Uterus (tissue), 4 donors: ENCODE measurements at places on chromosomes 12 and 14. TPM values are rescaled to one million over a fixed set of nuclear protein-coding genes. Genes with fewer than 3 reads are reported as not detected.

The SERPINA12 gene
- total RNA-seq: not detected

The EIF5 gene
- total RNA-seq: 149 TPM

The SELPLG gene
- total RNA-seq: 1.5 TPM

The CLEC2B gene
- 25.0 TPM for total RNA-seq

The HPD gene
- total RNA-seq: not detected

DNA sequence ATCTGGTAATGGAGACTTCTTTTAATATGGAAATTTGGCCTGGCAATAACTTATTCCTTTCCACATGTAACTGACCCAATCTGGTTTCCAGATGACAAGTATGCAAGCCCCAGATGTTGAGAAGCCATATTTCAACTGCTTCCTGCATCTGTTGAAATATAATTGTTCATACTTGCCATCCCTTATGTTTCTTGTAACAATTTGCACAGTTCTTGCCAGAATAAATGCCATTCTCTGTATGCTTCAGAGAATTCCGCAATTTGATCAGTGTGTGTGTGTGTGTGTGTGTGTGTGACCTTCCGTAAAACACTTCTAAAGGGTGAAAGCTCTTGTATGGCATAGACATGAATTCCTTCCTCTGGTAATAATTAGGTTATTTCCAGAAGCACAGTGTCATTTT is 1.8 kb upstream of the CLEC2A start:
- H3K27ac ChIP-seq: no peak overlapping the region
- H3K4me3 ChIP-seq: no peak overlapping the region
- no peak for DNase-seq
- no peaks in the 10 kb centered on the region for H3K36me3 ChIP-seq

DNA sequence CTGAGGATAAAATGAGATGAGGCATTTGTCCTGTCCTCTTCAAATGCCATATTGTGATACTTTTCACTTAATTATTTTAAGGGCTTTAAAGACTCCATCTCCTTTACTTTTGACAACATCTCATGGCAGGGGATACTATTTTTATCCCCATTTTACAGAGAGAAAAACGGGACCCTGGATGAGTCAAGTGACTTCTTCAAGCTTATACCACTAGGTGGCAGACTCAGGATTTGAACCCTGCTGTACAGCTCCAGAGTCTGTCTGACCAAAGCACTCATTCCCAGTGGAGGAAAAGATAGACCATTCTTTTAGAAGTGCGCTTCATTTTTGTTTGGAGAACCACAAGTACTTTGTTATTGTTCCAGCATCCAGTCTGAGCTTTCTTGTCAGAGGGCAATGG is 1.7 kb upstream of the SMOC1 start:
- no peaks in the 10 kb centered on the region for H3K27me3 ChIP-seq
- no peaks in the 10 kb centered on the region for H3K4me1 ChIP-seq
- no peaks in the 10 kb centered on the region for H3K36me3 ChIP-seq
- no peak overlapping the region for H3K4me3 ChIP-seq
- DNase-seq: no peak

- no peaks in the 10 kb centered on the region for H3K36me3 ChIP-seq
- no peak overlapping the region for H3K4me3 ChIP-seq
- no peaks in the 10 kb centered on the region for H3K27me3 ChIP-seq
- H3K27ac ChIP-seq: no peak overlapping the region
- no peak for DNase-seq
Measured at GRCh38 chr14:50607181-50607580, 47.2 kb downstream of the ATL1 start.

DNA sequence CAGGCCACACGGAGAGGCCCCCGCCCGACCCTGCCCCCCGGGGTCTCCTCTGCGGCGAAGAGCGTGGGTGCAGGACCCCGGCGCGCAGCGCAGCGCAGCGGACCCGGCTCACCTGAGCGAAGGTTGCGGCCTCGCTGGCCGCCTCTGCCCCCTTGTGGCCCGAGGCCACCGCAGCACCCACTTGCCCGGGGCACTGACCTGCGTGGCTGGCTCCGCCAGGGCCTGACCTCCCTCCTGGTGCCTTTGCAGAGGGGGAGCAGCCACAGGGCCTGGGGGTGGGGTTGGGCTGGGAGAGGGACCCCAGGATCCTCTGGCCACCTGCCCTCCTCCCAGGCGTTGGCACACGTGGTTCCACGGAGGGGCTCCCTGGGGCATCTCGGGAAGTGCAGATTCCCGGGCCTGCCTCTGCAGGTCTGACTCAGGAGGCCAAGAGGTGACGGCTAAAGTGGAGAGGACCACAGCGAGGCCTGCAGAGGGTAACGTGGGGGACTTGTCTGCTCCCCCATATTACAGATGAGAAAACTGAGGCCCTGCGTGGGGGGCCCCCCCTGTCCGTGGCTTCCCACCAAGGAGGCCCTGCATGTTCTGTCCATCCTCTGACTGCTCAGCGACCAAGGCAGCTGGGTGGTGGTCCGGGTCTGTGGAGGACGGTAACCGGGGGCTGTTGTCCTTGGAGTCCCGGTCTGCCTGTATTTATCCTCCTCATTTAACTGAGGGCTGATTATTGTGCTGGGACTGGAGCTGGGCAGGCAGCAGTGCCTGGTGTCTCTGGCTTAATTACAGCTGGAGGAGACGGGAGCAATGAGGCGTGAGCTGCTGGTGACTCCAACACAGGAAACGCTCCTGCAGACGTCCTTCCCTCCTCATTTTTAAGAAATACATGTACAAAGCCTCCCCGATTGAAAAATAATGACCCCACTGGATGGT is 67.9 kb upstream of the BEGAIN start:
- no peaks in the 10 kb centered on the region for H3K4me1 ChIP-seq
- H3K27me3 ChIP-seq: no peaks in the 10 kb centered on the region
- no peaks in the 10 kb centered on the region for H3K36me3 ChIP-seq
- H3K4me3 ChIP-seq: no peak overlapping the region
- DNase-seq: no peak

DNA sequence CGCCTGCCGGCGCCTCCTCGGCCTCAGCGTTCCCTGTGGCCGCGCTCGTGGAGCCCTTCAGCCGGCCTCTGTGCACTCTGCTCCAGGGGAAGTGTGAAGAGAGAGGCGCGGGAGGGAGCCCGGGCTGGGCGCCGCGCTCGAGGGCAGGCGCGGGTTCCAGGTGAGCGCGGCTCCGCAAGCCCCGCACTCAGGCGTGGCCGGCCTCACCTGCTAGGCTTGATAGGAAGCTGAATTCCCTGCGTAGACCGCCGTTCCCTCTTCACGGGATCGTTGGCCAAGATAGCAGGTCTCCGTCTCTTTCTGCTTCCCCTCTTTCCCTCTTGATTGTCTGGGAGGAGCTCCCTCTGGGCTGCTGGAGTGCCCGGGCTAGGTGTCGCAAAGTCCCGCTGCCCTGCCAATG is 89.7 kb downstream of the ASCL4 start:
- DNase-seq: no peak
- no peak overlapping the region for H3K27ac ChIP-seq
- no peaks in the 10 kb centered on the region for H3K27me3 ChIP-seq
- H3K4me1 ChIP-seq: no peaks in the 10 kb centered on the region
- H3K4me3 ChIP-seq: no peak overlapping the region

GRCh38 chr14:26959972-26960660 is 362.3 kb upstream of the NOVA1 start:
- H3K36me3 ChIP-seq: no peaks in the 10 kb centered on the region
- no peaks in the 10 kb centered on the region for H3K27me3 ChIP-seq
- H3K27ac ChIP-seq: no peak overlapping the region
- no peak overlapping the region for H3K4me3 ChIP-seq
- no peaks in the 10 kb centered on the region for H3K4me1 ChIP-seq
- DNase-seq: no peak

GRCh38 chr14:101197595-101198397 is 294.3 kb upstream of the RTL1 start:
- H3K27me3 ChIP-seq: no peaks in the 10 kb centered on the region
- peak; percentile 11 for DNase-seq
- no peak overlapping the region for H3K4me3 ChIP-seq
- H3K27ac ChIP-seq: no peak overlapping the region
- no peaks in the 10 kb centered on the region for H3K36me3 ChIP-seq
- no peaks in the 10 kb centered on the region for H3K4me1 ChIP-seq

- DNase-seq: no peak
- no peaks in the 10 kb centered on the region for H3K4me1 ChIP-seq
- H3K36me3 ChIP-seq: no peaks in the 10 kb centered on the region
Measured at GRCh38 chr12:101781834-101782233, 42.6 kb upstream of the SYCP3 start.

- H3K4me3 ChIP-seq: no peak overlapping the region
- H3K27ac ChIP-seq: no peak overlapping the region
- H3K27me3 ChIP-seq: no peaks in the 10 kb centered on the region
Measured at GRCh38 chr12:29053567-29053966, 95.5 kb upstream of the FAR2 start.

GRCh38 chr12:96143392-96143791 is 50.8 kb upstream of the ELK3 start:
- H3K27me3 ChIP-seq: no peaks in the 10 kb centered on the region
- H3K4me1 ChIP-seq: no peaks in the 10 kb centered on the region
- H3K4me3 ChIP-seq: no peak overlapping the region
- H3K36me3 ChIP-seq: no peaks in the 10 kb centered on the region

- H3K36me3 ChIP-seq: no peaks in the 10 kb centered on the region
- H3K27me3 ChIP-seq: no peaks in the 10 kb centered on the region
- no peak overlapping the region for H3K4me3 ChIP-seq
- H3K27ac ChIP-seq: no peak overlapping the region
- DNase-seq: no peak
Measured at GRCh38 chr12:106769546-106769945, 4.9 kb upstream of the RIC8B start.

DNA sequence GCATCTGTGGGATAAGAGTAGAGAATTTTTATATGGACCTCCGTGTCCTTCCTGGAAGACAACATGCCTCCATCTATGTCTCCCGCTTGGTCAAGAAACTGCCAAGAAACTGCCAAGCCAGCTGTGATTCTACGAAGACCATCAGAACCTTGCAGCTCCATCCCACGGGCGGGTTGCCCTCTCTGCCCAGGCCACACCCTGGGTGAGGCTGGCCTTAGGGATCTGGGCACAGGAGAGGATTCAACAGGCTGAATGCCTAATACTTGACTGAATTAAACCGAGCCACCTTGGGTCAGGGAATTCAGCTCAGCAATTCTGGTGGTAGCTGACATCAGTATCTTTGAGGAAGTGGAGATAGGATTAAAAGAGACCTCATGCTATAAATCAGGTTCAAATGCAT is 37.8 kb upstream of the FOS start:
- no peak overlapping the region for H3K4me3 ChIP-seq
- no peak overlapping the region for H3K27ac ChIP-seq
- H3K36me3 ChIP-seq: no peaks in the 10 kb centered on the region

DNA sequence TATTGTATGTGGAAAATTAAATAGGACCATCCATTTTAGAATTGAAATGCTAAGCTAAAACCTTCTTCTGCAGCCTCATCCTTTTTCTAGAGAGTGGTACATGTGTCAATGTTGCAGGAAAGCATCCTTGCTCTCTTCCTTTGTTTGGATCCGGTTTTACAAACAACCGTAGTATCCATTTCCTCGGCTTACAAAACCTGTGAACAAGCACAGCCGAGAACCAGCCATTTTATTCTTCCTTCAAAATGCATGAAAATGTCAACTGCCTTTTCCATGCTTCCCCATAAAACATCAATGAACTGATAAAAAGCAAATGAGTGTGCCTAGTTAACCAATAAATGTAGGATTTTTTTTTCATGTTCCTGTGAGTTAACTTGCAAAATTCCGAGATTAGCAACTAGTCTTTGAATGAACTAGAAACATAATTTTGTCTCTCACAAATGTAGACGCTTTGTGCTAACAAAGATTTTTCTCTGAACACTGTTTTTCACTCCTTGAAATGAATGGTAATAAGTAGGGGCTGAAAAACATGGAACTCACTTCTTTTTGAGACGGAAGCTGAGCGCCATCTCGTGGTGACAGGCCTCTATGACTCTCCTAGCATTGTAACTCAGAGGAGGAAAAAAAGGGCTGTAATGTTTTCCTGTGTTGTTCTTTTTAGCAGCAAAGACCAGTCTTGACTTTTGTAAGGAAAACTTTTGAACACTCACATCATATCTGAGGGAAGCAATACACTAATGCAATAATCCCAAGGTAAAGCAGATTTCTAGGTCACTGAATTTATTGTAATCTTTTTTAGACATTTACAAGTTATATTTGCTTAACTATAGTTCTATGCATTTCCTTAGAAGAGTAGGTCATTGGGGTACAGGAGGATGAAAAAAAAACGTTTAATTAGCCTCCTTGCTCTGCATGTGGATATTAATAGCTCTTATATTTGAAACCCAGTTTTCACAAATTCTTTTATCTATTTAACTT is 157.4 kb upstream of the FOXG1 start:
- no peak overlapping the region for H3K27ac ChIP-seq
- no peak overlapping the region for H3K4me3 ChIP-seq
- no peaks in the 10 kb centered on the region for H3K36me3 ChIP-seq
- no peaks in the 10 kb centered on the region for H3K4me1 ChIP-seq

DNA sequence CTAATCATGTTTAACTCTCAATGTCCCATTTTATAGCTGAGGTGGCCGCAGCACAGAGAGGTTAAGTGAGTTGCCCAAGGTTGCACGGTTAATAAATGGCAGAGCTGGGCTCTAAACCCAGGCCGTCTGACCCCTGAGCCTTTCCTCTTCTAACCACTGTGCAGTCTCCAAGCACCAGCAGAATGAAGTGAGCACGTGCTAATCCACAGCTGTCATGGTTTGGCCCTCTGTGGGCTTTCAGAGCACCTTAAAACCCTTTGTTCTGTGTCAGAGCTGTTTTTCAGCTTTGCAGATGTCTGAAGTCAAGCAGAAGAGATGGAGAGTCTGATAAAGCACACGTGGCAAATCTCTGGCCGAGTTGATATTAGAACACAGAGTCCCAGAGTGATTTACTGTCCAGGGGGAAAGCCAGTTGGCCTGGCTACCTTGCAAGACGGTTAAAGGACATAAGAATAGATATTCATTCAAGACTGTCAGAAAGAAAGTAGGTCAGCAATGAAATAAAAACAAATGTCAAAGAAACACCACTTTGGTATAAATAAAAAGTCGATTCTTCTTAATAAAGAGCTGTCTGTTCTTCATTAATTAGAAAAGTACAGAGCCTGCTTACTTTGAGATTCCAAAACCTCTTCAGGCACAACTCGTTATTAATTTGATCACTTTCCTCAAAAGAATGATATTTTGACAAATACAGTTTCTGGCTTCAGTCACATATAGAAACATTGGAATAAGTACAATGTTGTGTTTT is 107.3 kb downstream of the CRADD start:
- H3K36me3 ChIP-seq: no peaks in the 10 kb centered on the region
- H3K4me1 ChIP-seq: peaks cover 4% of the 10 kb centered on the region
- no peak overlapping the region for H3K4me3 ChIP-seq
- no peaks in the 10 kb centered on the region for H3K27me3 ChIP-seq
- DNase-seq: peak; percentile 92

GRCh38 chr12:13745111-13745860 is 236.1 kb downstream of the GRIN2B start:
- H3K4me3 ChIP-seq: no peak overlapping the region
- no peak overlapping the region for H3K27ac ChIP-seq
- H3K36me3 ChIP-seq: no peaks in the 10 kb centered on the region
- H3K27me3 ChIP-seq: no peaks in the 10 kb centered on the region
- no peaks in the 10 kb centered on the region for H3K4me1 ChIP-seq
- no peak for DNase-seq

DNA sequence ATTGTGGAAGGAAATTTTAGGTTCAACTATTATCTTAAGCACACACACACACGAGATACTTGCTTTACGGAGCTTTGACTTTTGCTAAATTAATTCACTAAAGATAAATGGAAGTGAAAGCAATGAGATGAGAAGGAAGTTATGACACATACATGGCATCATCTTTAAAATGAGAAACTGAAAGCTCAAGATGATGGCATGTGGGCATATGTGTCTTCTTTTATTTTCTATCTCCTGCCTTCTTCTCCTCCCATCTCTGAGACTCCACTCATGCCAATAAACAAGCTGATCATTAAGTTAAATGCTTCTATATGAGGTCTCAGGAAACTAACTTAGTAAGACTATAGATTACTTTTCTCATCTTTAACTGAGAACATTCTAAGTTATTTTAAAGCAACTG is 216.7 kb downstream of the MED13L start:
- H3K27me3 ChIP-seq: no peaks in the 10 kb centered on the region
- no peak for DNase-seq
- no peak overlapping the region for H3K4me3 ChIP-seq
- no peaks in the 10 kb centered on the region for H3K36me3 ChIP-seq
